ENCODE measurements at places on chromosomes 3 and 15.
A peak's percentile ranks its signal among the peaks of the same experiment; 100 is the strongest.

DNA sequence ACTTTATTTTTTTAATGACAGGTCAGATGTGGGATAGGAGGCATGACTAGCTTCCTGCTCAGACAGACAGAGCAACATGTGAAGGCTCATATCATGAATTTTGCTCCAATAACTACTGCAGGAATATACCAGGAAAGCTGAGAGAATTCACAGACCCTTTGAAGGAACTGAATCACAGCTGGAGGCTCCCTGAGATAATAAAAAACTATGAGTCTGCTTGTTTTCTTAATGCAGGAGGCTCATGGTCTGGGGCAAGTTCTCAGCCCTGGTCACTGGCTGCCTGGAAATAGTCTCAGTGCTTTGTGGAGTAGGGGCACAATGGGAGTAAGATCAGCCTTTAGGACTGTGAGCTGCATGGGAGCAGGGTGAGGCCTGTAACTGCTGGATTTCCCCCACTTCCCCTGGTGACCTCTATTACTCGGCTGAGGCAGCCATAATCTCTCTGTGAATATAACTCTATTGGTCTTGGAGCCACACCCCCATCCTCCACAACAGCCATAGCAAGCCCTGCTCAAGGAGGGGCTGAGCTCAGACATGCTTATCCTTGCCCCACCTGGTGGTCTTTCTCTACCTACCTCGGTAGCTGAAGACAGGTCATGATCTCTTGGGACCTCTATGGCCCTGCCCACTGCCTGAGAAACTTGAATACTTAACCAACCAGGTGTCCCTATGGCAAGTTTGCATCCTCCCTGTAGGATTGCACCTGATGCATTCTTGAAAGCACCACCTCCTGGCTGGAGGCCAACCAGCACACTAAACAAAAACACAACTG, 281.6 kb upstream of the TMCO5A start:
- no peak for DNase-seq

DNA sequence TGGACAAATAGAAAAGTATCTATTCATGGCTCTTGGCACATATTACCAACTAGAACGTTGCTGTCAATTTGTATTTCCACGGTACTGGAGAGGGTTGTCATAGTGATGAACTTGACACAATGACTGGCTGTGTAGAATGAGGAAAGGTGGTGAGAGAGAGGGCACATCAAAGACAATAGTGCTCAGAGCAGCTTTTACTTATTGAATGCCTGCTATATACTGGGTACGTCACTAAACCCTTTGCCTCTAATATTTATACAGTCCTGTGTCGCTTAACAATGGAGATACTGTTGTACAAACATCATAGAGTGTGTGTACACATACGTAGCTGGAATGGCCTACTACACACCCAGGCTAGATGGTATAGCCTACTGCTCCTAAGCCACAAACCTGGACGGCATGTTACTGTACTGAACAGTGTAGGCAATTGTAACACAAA, 8.3 kb downstream of the TMPRSS7 start:
- DNase-seq: no peak

- DNase-seq: peak; percentile 6
These were observed 181.3 kb downstream of the SNRPN start for GRCh38 chr15:25136119-25136518.

DNA sequence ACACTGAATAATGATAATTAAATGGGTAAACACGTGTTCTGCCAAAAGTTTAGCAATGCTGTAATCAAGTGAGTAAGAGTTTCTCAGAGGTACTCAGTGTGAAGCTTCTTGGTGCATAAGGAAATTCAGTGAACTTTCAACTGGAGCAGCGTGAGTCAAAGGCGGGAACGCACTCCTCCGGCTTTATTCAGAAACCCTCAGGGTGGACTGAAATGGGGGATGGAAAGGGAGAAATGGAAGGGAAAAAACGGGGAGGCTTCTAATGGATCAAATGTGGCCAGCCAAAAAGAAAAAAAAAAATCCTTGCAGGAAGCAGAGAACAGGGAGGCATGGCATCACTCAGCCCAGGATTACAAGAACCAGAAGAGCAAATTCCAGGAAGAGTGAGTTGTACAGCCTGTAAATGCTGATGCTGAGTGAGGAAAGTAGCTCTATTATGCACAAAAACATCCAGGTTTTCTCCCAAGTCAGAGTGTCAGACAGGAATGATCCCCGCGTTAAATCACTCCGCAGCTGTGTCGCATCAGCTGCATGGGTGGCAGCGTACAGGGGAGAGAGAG, 85.3 kb downstream of the ASB7 start:
- DNase-seq: no peak

DNA sequence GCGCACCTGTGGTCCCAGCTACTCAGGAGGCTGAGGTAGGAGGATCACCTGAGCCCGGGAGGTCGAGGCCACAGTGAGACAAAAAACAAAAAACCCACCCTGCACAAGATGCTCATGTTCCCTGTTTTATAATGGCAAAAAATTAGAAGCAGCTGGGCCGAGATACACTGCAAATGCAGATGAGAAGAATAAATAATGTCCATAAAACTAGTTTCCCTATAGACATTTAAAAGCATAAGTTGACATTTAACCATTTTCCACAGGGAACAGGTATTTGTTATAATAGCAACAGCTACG, 537 bp upstream of the SCAP start:
- no peak for DNase-seq

- no peak for DNase-seq
These were observed 104.3 kb downstream of the CD47 start for GRCh38 chr3:107986505-107986904.

GRCh38 chr3:120151791-120152190, 57.5 kb upstream of the GSK3B start:
- DNase-seq: no peak

DNA sequence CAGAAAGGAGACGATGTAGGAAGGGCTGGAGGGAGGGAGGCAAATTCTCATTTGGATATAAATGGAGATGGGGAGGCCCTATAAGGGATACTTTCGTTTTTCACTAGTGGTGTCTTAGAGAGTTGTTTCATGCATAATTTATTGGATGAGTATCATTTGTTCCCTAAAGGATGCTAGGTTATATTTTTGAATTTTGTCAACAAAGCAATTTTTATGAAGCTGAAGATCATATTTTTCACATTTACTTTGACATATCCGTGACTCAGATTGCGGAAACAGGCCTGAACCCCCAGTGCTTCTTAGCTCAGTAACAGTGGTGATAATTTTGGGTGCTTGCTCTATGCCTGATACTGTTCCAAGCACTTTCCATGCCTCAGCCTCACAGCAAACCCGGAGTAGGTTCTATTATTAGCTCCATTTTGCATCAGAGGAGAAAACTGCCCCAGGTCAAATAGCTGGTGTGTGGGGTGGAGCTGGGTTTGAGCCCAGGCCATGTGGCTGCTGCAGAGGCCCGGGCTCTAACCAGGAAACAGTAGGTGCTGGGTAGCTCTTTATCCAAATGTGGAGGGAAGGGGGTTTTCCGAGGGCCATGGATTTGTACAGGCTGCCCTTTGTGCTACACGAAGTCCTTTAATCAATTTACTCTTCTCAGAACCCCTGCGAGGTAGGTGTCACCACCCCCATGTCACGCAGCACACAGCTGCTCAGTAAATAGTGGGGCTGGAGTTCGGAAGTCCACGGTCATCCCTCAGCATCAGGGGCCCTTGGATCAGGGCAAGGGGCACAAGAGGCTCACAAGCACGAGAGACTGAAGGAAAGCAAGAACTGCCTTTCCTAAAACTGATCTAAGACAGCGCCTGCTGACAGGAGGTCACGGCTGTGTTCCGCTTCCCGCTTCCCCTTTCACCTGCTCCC, 99.1 kb downstream of the SLC49A4 start:
- no peak for DNase-seq

- no peak for DNase-seq
These were observed 24.1 kb downstream of the SV2B start for GRCh38 chr15:91124132-91124531.

DNA sequence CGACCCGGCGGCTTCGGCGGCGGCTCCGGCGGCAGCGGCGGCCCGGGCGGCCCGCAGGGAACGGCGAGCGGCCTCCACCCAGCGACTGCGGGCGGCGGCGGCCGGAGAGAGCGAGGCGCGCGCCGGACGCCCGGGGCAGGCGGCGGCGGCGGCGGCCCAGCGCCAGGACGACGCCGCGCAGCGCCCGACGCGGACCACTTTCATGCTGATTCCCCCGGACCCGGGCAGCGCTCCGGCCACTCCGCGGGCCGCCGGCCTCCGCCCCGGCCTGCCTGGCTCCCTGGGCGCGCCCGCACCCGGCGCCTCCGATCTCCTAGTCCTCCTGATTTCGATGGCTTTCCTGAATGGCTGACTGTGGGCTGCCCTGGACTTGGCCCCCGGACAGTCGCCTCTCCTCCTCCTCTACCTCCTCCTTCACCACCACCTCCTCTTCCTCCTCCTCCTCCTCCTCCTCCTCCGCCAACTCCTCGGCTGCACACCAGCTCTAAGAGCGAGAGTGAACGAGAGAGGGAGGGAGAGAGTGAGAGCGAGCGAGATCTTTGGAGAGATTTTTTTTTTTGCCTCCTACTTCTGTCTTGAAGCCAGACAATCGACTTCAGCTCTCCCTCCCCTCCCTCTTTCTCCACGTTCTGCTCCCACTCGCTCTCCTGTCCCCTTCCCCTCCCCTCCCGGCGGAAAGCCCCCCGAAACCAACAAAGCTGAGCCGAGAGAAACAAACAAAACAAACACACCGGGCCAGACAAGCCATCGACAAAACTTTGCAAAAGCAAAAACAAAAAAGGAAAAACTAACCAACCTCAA, 844 bp downstream of the NR2F2 start:
- DNase-seq: no peak

GRCh38 chr3:73580343-73580742, 44.4 kb downstream of the PDZRN3 start:
- no peak for DNase-seq

GRCh38 chr15:23994273-23994672, 307.2 kb upstream of the NDN start:
- DNase-seq: no peak

GRCh38 chr3:41362638-41363559, 163.6 kb downstream of the CTNNB1 start:
- DNase-seq: no peak

- DNase-seq: no peak
These were observed 602.1 kb downstream of the MAGI1 start for GRCh38 chr3:65436580-65436979.

- DNase-seq: no peak
These were observed 56.0 kb upstream of the FAM3D start for GRCh38 chr3:58722561-58722960.

DNA sequence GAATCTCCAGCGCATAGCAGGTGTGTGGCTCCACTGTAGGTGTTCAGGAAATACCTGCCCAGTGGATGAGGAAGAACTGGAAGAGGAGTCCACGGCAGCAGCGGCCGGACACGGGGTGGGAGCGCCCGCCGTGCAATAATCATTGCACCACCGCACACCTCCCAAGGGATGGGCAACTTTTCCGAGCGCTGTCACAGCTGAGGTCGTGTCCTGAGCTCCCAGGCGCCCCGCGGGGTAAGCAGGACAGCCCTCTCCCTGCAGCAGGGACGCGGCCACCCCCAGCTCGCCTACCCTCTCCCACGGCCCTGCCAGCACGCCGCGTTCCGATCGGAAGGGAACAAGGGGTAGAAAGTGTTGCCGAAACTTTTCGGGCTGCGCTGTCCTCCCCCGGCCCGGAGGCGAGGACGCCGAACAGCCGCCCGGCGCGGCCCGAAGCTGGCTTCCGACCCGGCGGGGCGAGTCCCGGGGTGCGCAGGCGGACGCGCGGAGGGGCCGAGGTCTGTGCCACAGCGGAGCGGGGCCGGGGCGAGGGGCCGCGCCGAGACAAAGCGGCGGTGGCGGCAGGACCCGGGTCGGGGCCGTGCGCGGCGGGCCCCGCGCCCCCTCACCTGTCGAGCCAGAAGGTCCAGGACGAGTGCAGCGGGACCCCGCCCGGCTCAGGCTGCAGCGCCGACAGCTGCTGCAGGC, 475 bp downstream of the EIF4E3 start:
- no peak for DNase-seq
